Adrenal gland (tissue), 19 donors: ENCODE measurements at places on chromosomes 1 and 21.

GRCh38 chr1:116357487-116357886 lies 15.6 kb upstream of the ATP1A1 start:
- DNase-seq, result no peak

DNA sequence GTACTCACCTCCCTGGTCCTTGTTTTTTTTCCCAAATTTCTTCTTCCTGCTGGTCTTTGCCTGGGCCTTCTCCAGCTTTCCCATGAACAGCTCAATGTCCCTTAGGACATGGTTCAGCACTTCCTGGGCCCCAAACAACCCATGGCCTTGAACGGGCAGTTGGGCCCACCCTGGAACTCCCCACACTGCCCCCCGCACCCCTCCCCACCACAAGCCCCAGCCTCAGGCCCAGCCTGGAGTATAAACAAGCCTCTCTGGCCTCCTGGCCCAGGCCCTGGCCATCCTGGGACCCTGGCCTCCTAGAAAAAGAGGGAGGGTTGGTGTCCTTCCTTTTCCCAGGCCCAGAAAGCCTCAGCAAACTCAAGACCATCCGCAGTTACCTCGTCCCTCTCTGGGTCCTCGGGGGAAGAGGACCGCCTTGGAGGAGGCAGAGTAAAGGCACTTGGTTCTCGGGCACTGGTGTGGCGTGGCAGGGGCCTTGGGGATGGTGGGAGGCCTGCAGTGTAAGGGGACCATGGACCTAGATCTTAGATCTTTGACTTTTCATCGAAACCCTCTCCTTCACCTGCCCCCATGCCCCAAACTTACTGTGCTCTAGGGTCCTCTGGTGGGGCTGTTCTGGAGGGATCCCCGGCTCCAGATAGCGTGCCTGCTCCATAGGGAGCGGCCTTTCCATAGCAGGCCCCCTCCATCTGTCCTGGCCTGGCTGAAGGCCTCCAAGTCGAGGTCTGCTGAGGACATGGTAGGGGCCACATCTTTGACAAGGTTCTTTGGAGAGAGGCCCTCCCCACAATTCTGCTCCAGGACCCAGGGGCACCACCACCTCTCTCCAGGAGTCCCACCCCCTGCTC lies 5.6 kb downstream of the EPS8L3 start:
- DNase-seq, result no peak

- peak; percentile 94 for DNase-seq
Measured at GRCh38 chr1:202861420-202862132, 27.4 kb downstream of the RABIF start.

GRCh38 chr1:32716312-32717148 lies 14.0 kb upstream of the SYNC start:
- peak; percentile 89 for DNase-seq

- no peak for DNase-seq
Measured at GRCh38 chr1:81679942-81680341, 120.8 kb upstream of the ADGRL2 start.
